Astrocyte (in vitro differentiated cells and primary cell): ENCODE measurements at places on chromosomes 11 and 22.

GRCh38 chr11:101215069-101215468 lies 85.5 kb upstream of the PGR start:
- DNase-seq: no peak

DNA sequence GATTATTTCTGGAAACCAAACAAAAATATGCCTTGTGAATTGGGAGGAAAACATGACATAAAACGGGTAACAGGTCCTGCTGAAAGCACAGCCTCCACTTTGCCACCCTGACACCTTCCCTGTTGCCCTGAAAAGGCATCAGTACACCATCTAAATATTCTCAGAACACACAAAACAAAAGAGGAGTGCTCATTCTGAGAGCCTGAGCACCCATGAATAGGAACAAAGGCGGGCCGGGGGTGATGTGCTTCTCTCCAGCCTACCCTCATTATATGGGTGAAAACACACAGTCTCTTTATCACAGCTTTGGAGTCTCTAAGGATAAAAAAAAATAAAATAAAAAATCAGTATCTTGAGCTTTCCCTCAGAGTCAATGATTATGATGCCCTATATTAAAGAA lies 19.7 kb downstream of the SCUBE2 start:
- no peak for DNase-seq

GRCh38 chr11:56782167-56782847 lies 33.8 kb upstream of the OR9G4 start:
- no peak for DNase-seq

DNA sequence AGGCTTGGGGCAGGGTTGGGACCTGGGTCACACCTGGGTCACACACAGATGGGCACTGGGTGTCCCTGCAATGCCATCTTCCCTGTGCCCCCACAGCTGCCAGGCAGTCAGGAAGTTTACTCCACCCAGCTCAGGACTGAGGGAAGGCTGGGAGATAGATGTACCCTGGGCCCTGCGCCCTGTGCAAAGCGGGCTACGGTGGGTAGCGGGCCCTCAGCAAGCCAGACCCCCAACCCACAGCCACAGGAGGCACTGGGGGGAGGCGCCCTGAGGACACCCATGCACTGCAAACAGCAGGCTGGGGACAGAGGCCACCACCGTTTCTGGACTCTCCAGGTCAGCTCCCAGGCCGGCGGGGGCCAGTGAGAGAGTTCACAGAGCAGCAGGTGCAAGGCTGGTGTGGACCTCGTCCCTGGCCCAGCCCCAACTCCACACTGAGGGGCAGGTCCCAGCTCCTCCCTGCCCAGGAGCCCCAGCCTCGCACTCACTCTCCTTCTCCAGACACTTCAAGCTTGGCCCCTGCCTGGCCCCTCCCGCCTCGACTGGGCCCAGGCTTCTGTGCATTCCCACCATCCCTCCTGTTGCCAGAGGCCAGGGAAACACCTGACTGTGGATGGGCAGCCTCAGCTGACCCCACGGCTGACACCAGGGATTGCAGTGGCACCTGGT lies 4.9 kb downstream of the DUSP8 start:
- no peak for DNase-seq

DNA sequence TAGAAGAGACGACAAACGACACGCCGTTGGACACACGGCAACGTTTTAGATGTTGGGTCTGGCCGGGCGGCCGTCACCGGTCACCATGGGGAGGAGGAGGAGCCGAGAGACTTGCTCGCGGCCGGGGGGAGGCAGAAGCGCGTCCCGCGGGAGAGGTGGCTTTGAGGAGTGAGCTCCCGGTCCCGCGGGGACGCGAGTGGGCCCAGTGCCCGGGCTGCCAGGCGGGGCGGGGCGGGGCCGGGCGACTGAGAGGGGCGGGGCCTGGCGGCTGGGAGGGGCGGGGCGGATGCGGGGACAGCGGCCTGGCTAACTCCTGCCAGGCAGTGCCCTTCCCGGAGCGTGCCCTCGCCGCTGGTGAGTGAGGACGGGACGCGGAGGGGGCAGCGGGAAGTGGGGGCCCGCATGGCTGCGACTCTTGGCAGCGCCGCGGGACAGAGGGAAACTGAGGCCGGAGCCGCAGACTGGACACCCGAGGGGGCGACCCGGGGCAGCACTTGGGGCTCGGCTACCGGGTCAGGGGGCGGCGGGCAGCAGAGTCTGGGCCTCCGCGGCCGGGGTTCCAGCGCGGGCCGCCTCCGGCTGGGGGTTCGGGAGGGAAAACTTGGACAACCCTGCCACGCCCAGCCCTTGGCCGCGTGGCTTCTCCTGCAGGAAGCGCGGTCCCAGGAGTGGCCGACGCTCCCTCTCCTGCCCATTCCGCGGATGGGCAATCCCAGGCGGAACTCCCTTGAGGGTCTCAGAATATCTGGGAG lies at the start of gene TSPO:
TSS of gene TSPO (plus strand) at position 309 of the 752 bp plus-strand sequence. CDS start 7,680 bp downstream, outside the sequence.
- DNase-seq: no peak

- DNase-seq: no peak
These were observed 2.8 kb upstream of the MCAM start for GRCh38 chr11:119319700-119320239.

GRCh38 chr22:37996515-37997246 lies 12.3 kb upstream of the SOX10 start:
- DNase-seq: no peak

DNA sequence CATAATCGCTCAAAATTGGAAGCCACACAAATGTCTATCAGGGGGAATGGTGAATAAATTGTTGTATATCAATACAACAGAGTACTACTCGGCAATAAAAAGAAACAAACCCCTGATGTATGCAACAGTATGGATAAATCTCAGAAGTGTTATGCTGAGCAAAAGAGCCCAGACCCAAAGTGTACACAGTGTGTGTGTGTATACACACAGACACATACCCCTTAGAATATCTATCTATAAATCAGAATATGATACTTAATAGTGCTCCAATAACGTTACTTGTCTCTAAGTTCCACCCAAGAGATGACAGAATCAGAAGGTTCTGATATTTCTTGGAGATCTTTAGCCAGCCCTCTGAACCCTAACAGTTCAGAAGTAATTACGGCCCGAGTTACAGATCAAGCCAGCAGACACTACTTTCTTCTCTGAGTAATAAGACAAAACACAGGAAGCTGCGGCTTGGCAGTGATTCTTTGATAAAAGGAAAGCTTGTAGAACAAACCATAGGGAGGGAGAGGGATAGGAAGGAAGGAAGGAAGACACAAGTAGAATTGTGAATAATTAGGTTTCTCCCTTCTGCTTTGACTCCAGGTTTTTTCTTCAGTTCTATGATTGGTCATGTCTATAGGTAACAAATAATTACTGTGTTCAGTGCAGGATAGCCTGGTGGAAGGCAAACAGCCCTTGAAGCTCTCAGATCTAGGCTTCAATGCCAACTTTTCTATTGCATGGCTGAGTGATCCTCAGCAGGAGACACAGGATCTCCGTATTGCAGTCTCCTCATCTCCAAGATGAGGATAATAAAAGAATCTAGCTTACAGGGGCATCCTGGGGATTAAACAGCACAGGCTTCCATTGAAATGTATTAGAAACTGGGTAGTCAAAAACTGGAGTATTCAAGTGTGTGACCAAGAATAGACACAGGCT lies 75.6 kb upstream of the TEAD1 start:
- DNase-seq: peak; percentile 72

- no peak for DNase-seq
These were observed 87.8 kb upstream of the CLNS1A start for GRCh38 chr11:77725433-77725832.

DNA sequence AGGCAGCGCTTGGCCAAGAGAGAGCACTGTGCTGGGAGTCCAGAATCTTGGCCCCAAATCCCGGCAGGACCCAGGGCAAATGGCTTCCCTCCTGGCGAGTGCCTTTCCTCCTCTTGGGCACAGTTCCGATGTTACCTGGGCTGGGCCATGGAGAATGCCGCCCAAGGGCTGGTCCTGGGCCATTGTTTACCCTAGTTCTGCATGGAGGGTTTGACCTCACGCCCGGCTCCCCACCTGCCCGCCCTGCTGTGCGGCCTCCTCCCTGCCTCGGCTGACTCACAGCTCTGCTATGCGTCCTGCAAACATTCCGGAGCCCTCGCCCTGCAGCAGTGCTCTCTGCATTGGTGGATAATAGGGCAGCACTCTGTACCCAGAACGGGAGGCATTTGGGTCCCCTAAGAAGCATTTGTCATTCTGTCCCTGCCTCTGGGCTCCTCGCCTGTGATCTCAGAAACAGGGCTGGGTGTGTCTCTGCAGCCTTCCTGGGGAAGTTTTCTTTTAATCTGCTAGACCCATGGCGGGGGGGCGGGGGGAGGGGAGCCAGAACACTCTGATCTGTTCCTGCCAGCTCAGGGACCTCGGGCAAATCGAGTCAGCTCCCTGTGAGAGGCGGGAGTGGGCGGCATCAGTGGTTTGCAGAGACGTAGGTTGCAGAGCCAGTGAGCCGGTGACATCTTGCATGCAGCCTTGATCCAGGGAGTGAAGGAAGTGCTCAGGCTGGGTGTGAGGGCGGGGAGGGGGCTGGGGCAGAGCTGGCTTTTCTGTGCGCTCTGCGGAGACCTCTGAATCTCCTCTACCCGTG lies 32.9 kb upstream of the SMIM38 start:
- DNase-seq: peak; percentile 73

DNA sequence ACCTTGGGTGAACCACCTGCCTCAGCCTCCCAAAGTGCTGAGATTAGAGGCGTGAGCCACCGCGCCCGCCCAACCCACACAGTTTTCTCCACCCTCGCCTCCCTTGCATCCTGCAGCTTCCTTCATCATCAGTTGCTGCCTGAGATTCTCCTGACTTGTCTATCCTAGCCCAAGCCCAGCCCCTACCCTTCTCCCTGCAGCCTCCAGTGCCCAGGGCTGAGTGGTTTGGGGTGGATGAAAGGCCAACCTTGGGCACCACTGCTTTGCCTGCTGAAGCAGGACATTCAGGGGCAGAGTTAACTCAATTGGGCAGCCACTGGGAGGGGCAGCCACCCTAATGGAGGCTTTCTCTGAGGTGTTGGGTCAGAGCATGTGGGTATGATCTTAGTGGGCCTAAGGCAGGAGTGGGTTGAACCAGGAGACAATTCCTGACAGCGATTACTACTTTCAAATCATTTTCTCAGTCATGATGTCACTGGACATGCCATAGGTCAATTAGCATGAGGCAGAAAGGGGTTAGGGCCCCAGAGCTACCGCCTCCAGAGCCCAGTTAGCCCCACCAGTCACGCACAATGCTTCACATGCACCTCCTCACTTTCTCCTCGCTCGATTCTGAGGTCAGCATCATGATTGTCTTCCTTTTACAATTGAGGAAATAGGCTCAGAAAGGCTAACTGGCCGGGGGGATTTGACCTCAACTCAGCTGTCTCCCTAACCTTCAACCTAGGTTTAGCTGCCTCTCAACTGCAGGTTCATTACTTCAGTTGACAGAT lies 1.0 kb upstream of the FKBP2 start:
- no peak for DNase-seq

DNA sequence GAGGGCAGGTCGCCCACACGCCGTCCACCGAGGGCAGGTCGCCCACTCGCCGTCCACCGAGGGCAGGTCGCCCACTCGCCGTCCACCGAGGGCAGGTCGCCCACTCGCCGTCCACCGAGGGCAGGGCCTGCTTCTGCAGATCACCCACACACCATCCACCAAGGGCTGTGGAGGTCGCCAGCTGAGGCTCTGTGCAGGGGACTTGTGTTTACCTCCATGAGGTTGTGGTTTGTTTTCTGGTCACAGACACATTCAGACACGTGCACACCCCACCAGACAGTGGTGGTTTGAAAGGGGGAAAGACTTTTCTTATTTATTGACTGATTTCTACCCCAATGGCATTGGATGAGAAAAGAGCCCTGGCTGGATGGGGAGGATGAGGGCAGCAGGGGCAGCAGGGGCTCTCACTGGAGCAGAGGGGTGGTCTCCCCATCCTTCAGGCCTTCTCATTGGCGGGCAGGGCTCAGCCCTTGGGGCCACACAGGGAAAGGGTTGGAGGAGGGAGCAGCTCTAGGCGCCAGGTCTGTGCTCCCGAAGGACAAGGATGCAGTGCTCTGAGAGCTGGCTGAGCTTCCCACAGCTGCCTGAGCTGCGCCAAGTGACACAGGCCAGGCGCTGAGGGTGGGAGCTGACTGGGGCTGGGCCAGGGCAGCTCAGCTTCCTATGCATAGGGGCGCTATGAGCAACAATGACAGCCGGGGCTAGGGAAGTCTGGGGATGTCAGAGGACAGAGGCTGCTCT lies 252.6 kb upstream of the B3GAT1 start:
- no peak for DNase-seq

- DNase-seq: peak; percentile 85
These were observed at the start of gene JAM3 for GRCh38 chr11:134068829-134069425. Gene JAM3, plus strand, starts transcription at chr11:134069072. Its CDS starts 12 bp downstream, at chr11:134069084.

DNA sequence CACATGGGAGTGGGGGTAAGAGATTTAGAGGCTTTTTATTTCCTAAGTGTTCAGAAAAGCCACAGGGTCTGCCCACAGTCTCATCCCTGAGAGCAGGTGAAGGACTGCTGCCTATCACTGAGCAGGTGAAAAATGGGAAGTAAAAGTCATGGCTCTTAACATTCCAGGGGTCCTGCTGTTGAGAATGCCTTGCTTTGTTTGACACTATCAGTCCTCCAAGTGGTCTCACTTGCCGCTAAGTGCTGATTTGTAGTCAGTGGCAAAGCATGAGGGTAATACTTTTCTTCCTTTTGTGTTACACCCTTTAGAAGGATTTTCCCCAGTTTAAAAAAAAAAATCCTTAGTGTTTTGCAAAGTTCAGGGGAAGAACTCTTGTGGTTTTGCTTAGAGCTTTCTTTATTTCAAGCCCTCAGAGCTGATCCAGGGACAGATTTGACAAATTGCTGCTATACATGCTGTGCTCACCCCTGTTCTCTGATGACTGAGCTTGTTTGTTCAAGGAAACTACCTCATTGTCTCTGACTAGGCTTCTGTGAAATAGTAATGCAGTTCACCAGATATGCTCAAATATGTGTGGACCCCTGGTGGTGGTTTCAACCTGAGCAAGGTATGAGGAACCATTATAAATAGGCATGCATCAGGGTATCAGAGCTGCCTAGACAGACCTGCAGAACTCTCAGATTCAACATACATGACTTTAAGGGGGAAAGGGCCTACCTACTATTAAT lies 141.0 kb downstream of the ARHGAP42 start:
- peak; percentile 88 for DNase-seq

DNA sequence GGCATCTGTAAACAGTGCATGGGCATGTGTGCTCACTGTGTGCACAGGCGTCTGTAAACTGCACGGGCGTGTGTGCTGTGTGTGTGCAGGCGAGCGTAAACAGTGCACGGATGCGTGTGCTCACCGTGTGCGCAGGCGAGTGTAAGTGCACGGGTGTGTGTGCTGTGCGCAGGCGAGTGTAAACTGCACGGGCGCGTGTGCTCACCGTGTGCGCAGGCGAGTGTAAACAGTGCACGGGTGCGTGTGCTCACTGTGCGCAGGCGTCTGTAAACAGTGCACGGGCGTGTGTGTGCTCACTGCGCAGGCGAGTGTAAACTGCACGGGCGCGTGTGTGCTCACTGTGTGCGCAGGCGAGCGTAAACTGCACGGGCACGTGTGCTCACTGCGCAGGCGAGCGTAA lies 22.4 kb downstream of the RNH1 start:
- DNase-seq: no peak
